Stimulated activated CD4-positive, alpha-beta T cell treated with anti-CD3 and anti-CD28 coated beads, TNF-alpha, amount 100 ng/mL, for 4 hours (primary cell): ENCODE measurements at places on chromosomes 4 and X.

DNA sequence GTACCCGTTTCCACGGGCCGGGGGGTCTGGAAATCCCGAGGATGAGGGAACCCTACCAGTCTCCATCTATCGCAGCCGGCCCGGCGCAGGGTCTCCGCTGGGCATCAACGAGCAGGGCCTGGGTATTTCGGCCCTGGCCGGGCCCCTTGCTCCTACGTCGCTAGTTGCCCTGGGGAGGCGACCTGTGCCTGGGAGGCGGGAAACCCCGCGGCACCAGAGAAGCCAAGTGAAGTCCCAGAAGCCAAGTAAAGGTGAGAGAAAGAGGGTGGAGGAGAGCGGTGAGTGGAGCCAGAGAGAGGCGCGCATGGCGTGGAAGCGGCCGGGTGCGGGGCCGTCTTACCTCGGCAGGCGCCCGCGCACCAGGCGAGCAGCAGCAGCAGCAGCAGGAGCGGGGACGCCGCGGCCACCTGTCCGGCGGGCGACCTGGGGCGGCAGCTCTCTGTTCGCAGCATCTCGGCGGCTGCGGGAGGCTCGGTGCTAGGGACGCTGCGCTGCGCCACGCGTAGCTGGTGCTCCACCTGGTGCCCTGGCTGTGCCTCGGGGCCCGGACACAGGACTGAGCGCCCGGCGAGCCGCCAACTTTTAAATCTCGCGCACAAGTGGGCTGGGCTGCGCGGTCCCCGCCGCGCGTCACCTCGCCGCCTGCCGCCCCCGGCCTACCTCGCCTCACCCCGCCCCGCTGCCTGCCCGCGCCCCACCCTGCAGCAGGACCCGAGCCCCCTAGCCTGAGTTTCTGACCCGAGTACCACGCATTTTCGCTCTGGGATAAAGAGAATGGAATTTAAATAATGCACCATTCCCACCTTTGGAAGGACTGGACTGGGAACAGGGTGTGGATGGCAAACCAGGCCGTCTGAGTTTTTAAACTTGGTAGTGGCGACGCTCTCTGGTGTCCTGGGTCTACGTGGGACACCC, at the start of gene NMU:
NMU (minus strand) TSS at position 558 of the 915 bp plus-strand sequence; CDS start at position 452, 106 bp downstream.
- DNase-seq = no peak

- DNase-seq = no peak
Measured at GRCh38 chrX:126170720-126171119, 4.6 kb upstream of the DCAF12L2 start.

GRCh38 chr4:26069218-26069617, 155.2 kb downstream of the SMIM20 start:
- no peak for DNase-seq

- DNase-seq = no peak
Measured at GRCh38 chrX:46665232-46666152, 91.9 kb downstream of the CHST7 start.

DNA sequence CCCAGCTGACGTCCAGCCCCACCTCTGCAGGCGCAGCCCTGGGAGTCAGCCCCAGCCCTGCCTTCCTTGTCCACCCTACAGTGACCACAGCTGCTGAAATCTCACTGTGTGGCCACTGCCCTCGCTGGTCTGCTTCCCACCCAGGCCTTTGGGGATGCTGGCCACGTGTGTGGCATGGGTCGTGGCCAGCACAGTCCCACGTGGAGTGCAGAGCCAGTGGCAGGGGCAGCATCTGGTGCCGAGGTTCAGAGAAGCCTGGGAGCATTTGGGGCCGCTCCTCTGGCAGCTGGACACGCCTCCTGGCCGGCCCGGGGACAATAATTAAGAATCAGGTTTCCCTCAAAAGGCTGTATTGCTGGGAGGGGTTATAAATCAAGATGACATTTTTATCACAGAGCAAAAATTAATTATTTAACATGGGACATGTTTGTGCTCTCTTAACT, 92.1 kb downstream of the HMX1 start:
- DNase-seq = no peak

DNA sequence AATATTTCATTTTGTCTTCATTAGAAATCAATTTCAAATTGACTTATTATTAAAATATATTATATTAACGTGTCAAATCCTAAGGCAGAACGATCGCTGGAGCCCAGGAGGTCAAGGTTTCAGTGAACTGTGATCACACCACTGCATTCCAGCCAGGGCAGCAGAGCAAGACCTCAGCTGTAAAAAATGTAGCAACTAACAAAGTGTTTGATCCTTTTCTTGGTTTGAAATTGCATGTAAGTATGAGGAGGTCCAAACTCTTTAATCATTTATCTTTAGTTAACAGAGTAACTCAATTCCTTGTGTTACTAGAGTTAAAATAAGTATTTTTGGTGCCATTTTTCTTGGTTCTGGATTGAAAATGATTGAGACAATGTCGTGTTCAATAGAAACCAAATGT, 1033.9 kb downstream of the NLGN4X start:
- no peak for DNase-seq

- no peak for DNase-seq
Measured at GRCh38 chrX:40374486-40374885, 206.3 kb upstream of the ATP6AP2 start.

- DNase-seq = no peak
Measured at GRCh38 chr4:153087671-153088194, 116.5 kb upstream of the TRIM2 start.

GRCh38 chr4:34148322-34148908, 2095.9 kb downstream of the ARAP2 start:
- DNase-seq = no peak

DNA sequence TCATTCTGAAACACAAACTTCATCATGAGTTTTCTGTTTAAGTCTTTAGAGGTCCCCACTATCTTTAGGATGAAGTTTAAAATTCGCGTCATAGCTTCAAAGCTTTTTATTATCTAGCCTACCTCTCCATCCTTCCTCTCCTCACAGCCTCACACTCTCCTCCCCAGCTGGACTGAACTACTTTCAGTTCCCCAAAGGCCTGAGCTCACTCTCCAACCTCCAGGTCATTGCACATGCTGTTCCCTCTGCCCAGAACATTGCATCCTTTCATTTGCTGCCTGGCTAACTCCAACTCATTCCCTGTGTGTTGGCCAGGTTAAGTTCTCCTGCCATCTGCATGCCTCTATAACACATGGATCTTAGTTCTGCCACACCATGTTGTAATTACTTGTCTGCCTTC, 2.9 kb upstream of the OTUD5 start:
- no peak for DNase-seq

DNA sequence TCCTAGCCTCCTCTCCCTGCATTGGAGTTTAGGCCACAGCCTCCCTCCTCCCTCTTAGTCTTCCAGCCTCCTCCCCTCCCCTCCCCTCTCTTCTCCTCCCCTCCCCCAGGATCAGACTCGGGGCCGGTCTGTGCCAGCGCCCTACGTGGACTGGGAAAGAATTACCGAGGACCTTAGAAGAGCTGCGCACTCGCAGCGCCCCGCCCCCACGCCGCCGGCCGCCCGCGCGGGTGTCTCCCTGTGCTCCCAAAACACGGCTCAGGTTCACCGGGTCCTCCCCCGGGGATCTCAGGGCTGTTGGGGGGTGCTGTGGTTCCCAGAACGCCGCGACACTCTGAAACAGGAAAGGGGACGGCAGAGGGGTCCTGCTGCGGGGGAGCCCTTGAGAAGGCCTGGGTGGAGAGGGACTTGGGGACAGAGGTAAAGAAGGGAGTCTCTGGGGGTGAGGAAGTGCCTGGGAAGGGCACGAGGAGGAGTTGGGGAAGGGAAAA, 122.3 kb upstream of the TBL1X start:
- no peak for DNase-seq

- DNase-seq = no peak
Measured at GRCh38 chr4:112908511-112908910, 140.9 kb upstream of the ANK2 start.

DNA sequence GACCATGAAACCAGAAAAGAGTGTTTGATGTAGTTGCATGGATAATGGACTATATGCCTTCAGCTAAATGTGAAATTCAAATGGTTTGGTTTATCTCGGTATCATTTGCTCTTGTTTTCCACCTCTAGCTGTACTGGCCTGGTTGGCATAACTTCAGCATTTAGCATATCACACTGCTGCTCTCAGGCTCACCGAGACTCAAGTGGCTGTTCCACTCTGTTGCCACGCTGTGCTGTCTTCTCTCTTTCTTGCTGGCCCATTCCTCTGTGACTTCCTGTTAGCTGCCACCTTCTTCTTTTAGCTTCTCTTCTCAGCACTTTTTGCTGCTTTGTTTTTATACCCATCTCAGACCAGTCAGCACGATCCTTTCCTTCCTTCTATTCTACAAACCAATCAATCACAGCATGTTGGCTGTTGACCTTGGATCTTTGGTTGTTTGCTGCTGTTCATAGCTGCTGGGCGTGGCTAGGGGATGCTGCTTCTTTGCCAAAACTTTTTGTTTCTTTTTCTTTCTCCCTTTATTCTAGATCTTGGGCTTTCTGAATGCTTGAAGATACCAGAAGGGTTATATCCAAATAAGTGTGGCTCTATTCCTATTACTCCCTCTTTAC, 24.0 kb downstream of the INTS6L start:
- no peak for DNase-seq

GRCh38 chr4:173346074-173346473, 11.9 kb upstream of the HMGB2 start:
- DNase-seq = no peak

GRCh38 chr4:124282301-124282898, 430.1 kb downstream of the ANKRD50 start:
- no peak for DNase-seq

- DNase-seq = no peak
Measured at GRCh38 chr4:74158466-74159142, 686 bp downstream of the MTHFD2L start.

- DNase-seq = no peak
Measured at GRCh38 chrX:130263016-130263415, 5.7 kb downstream of the ZNF280C start.

DNA sequence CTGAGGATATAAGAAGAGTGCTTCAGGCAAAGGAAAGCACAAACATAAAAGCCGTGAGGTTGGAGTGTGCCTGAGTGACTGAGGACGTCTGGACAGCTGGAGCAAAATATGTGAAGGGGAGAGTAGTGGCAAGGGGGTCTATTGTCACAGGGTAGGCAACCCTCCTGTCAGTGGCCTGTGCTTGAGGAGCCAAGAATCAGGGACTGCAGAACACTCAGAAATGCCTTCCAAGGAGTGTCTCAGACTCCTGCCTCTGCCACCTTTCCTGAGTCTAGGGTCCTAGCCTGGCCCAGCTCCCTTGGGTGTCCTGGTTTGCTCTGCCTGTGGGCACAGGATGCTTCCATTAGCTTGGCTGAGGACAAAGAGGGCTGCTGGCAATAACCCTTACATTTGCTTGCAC, 152.5 kb upstream of the PJA1 start:
- no peak for DNase-seq

- DNase-seq = no peak
Measured at GRCh38 chrX:40013266-40014195, 84.2 kb downstream of the BCOR start.

DNA sequence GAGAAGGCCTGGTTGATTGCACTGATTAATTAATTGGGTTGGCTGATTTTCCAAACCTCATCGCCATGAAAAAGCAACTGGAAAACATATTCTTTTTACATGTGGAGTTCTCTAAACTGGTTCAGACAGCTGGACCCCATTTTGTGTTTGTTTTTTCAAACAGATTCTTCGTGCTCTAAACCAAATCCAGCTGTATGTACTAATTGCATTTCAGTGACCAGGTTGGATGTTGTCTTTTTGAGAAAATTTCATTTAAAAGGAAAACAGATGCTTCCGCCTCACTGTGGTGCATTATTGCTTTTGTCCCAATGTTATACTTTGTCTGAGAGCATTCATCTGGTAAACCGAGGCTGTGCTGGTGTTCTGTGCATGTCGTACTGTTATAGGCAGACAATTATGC, 67.8 kb upstream of the LNX1 start:
- DNase-seq = no peak

DNA sequence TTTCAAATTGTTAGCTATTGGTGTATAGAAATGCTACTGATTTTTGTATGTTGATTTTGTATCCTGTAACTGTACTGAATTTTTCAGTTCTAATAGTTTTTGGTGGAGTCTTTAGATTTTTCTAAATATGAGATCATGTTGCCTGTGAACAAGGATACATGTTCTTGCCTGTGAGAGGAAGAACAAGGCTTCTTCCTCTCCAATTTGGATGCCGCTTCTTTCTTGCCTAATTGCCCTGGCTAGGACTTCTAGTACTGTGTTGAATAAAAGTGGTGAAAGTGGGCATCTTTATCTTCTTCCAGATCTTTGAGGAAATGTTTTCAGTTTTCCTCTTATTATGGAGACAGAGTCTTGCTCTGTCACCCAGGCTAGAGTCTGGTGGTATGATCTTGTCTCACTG, 16.2 kb upstream of the NAP1L5 start:
- DNase-seq = no peak

GRCh38 chr4:71214578-71214977, 124.2 kb upstream of the SLC4A4 start:
- no peak for DNase-seq

DNA sequence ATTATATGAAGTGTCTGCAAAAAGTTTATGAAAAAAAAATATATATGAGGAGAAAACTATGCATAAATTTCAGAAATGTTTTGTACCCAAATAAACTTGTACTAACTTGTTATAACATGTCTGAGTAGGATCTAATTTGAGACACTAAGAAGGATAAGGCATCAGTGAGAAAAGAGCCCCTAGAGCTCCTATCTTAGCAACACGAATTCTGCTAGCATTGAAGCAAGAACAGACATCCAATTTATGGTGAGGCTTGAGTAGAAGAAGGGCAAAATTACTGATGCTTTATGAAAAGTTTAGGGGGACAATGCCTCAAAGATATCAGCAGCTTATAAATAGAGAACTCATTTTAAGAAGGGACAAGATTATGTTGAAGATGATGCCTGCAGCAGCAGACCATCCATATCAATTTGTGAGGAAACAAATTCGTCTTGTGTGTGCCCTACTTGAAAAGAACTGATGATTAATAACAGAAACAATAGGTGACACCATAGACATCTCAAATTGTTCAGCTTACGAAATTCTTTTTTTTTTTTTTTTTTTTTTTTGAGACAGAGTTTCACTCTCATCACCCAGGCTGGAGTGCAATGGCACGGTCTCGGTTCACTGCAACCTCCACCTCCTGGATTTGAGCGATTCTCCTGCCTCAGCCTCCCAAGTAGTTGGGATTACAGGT, 35.7 kb upstream of the ADAM29 start:
- no peak for DNase-seq

- DNase-seq = no peak
Measured at GRCh38 chrX:151825007-151825406, 87.7 kb upstream of the MAGEA4 start.
